ENCODE measurements at places on chromosomes 12 and 14.

GRCh38 chr14:59273737-59274136, 85.3 kb downstream of the DAAM1 start:
- peak; percentile 51 for DNase-seq

- DNase-seq: peak; percentile 52
These were observed 121.6 kb downstream of the KTN1 start for GRCh38 chr14:55701638-55702037.

GRCh38 chr12:26097046-26097878, 27.6 kb downstream of the BHLHE41 start:
- DNase-seq: peak; percentile 73

- no peak for DNase-seq
These were observed 35.8 kb downstream of the MYF5 start for GRCh38 chr12:80752464-80752863.

DNA sequence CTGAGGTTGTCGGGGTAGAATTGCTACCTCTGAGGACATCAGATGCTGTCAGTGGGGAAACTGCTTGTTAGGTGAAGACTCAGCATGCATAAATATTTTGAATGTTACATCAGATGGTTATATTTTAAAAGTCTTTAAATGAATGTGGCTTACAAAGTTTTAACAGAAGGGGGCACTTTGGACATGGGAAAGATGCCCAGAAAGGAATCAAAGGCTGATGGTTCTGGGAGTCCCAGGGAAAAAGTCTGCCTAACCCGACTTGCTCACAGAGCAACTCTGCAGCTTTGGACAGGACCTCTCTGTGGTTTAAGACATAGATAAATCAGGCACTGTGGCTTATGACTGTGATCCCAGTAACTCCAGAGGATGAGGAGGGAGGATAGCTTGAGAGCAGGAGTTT, 474.9 kb downstream of the ATP23 start:
- peak; percentile 91 for DNase-seq

- no peak for DNase-seq
These were observed 110.1 kb upstream of the PELI2 start for GRCh38 chr14:56008150-56008549.

- peak; percentile 62 for DNase-seq
These were observed 5.7 kb downstream of the SHMT2 start for GRCh38 chr12:57235017-57235727.

- no peak for DNase-seq
These were observed 5.9 kb upstream of the ORAI1 start for GRCh38 chr12:121620333-121620891.

DNA sequence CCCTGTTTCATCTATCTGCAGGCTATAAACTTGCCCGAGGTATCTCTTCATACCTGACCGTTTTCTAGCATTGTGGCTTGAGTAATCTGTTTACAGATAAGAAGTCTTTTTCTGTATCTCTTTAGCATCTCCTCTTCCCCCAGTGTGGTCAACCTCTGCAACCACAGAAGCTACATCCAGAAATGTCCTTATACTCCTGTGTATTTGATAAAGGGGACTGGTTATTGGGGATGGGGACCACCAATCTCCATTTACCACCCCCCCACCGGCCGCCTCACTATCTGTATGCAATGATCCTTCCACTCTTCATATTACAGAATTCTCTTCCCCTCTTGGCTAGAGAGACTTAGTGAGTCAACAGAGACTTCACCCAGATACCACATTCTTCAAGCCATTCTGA, 3.4 kb upstream of the RPAP3 start:
- DNase-seq: peak; percentile 11

- DNase-seq: no peak
These were observed 124.4 kb upstream of the NOVA1 start for GRCh38 chr14:26722258-26722657.

- DNase-seq: no peak
These were observed 478.0 kb downstream of the NAV3 start for GRCh38 chr12:78308701-78309100.

DNA sequence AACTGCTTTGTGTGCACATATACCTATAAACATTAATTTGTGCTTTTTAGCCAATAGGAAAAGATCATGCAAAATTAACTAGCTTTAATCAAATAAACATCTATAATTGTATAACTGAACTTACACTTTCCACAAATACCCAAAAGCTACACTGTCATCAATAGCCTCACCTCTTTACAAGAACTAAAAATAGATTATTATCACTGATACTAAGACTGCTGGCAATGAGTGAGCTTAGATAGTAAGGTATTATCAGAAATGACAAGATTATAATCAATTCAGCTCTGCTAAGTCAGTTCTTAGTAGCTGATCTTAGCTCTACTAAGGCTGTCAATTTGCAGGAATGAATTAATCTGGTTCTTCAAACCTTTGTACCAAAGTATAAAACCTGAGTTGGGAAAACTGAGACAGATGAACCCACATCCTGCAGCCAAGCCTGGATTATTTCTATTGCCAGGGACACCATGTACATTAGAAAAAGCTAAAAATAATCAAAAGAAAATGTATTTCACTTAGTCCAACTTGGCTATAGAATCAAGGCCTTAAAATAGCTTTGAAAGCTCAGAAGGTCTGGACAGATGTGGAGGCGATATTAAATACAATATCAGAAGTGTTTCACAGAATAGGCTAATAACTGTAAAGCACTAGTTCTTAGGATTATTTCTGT, 5.2 kb downstream of the FKBP3 start:
- no peak for DNase-seq

GRCh38 chr14:75510547-75510946, 11.7 kb upstream of the BATF start:
- no peak for DNase-seq

All from amniotic epithelial cell (primary cell).